Central memory CD4-positive, alpha-beta T cell (primary cell): ENCODE measurements at places on chromosomes 12 and 14.

DNA sequence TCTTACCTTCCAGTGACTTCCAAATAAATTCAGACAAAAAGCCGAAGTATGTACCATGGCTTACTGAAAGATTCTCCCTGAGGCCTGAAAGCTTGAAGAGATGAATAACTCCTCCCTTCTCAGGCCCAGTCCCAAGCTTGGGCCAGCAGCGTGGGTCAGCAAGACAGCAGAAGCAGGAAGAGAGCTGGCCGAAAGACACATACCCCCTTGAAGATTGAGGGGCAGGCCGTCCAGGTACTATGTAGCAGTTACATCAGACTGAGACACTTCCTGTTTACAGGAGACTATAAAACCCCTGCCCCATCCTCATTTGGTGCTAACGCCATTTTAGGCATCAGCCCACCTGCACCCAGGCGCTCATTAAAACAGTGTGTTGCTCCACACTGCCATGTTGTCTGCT, 15.0 kb downstream of the NDUFA12 start:
- peak; percentile 33 for DNase-seq

GRCh38 chr12:12736759-12737676, 19.9 kb downstream of the CDKN1B start:
- DNase-seq = peak; percentile 56

DNA sequence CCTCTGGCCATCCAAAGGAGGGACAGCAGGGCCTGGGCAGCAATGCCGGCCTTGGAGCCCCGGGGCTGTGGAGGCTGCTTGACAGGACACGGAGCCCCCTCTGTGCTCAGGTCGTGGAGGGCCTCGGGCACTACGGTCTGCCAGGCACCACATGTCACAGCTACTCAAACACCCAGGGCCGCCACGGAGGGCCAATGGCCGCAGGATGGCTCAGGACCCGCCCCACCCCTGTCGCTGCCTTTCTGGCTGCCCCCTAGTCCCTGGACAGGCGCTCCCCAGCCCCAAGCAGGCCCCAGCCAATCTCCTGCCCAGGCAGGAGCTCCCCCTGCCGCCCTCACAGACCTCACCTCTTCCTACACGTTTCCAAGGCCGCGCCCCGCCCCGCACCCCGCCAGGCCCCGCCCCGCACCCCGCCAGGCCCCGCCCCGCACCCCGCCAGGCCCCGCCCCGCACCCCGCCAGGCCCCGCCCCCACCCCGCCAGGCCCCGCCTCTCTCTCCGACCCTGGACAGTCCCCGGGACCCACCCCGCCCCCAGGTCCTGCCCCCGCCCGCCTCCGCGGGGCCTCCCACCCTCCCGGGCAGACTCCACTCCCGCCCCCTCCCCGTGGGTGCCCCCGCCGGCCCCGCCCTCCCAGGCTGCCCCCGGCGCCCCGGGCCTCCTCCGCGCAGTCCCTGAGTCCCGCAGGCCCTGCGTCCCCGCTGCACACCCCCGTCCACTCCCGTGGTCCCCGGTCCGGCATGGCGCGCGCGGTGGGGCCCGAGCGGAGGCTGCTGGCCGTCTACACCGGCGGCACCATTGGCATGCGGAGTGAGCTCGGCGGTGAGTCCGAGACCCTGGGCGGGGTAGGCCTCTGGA, at the start of gene ASPG:
TSS of gene ASPG (plus strand) at position 669 of the 857 bp plus-strand sequence. CDS start at position 740, 71 bp downstream.
- DNase-seq = no peak

GRCh38 chr12:128337431-128338170, 70.6 kb downstream of the TMEM132C start:
- DNase-seq = no peak

DNA sequence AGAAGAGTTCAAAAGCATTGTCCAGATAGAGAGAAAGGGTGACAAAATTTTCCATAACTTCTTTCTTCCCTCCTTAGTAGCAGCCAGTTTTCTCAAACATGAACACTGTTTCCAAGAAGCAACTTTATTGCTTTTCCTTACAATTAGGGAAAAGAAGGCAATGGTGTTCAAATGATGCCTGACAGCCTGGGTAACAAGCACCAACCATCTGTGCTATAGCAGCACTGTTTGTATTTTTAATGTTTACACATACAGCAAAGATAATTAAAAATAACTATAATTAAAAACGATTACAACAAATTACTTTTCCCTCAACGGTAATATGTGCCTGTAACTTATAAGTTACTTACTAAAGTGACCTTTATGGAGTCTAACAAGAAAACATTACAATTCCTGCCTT, 450.6 kb upstream of the LMO3 start:
- no peak for DNase-seq

- DNase-seq = no peak
These were observed 261.8 kb downstream of the ATP23 start for GRCh38 chr12:58202933-58203718.

DNA sequence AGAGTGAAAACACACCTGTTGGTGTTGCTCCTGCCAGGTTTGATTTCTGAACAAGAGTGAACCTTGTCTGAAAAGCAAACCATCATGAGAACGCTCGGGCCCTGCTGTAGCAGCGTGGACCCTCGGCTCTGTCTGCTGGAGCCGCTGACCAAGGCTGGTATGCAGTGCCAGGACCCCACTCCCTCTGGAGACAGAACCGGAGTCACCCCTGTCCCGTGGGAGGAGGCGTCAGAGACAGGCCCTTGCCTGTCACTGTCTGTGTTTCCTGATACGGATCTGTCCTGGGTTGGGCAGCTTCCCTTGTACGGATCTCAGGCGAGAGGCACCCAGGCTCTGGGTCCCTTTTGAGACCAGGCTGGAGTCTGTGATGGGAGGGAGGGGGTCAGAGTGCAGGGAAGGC, 111.6 kb downstream of the ADGRD1 start:
- DNase-seq = no peak

DNA sequence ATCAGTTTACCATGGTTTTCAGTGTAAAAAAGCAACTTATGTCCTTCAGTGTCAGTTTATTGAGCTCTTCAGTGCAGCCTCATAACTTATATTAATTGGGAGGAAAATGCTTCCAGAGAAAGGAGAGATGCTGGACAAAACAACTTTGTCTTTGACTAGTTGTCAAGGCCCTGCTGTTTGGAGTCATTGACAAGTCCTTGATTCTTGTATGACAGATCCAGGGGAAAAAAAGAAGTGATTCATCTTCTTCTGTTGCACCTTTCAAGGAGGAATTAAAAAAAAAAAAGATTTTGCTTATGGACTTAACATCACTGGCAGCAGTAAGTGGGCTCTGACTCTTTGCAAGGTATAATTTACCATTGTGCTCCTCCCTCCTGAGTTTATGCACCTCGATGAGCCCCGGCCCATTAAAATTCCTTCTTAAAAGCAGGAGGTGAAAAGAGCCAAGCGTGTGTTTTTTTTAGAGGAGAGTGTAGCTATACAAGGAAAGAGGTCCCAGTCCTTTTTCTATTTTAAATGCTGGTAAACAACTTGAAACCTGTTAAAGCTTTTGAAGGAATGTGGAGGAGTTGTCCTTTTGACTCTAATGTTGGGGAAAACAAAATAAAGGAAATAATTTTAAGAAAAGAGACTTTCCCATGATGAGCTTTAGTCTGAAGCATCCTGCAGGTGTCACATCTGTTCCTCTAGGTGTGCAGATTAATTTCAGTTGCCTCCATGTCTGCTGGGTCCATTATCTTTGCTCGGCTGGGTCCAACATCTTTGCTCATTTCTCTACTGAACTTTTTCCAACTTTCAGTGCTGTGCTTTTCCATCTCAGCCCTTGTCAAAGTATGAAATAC, 431.6 kb downstream of the RAD51B start:
- no peak for DNase-seq

DNA sequence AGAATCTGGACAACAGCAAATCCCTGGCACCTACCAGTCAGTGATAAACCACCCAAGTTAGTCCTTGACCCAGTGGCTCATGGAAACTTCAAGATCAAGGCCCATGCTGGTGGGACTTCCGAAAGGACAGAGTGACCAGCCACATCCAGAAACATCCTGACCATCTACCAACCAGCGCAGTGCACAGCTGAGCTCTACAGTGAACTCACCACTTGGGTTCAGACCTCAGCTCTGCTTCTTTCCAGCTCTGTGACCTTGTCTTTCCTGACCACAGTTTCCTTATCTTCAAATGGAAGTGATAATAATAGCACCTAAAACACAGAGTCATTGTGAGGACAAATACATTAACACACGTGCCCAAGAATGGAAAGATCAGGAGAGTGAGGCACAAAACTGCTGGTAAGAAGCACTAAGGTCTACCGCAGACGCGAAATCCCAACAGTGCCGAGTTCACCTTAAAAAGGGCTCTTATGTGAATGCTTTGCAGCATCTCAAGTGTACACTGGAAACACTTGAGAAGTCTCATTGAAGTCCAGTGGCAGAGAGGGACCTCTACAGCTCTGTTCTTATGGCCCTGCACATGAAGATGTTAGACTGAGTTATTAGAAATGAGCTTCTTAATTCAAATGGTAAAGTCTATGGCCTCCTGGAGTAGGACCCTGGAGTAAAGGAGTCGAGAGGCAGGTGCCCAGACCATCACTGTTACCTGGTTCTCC, 128.8 kb downstream of the CCDC60 start:
- DNase-seq = no peak
